Stimulated activated CD8-positive, alpha-beta memory T cell treated with anti-CD3 and anti-CD28 coated beads, Interleukin-4, amount 100 ng/mL, for 48 hours (primary cell): ENCODE measurements at places on chromosomes 3 and 15.
A peak's percentile ranks its signal among the peaks of the same experiment; 100 is the strongest.

GRCh38 chr3:76554707-76555106 is 485.2 kb upstream of the ROBO2 start:
- no peak for DNase-seq

GRCh38 chr3:116059421-116060096 is 385.7 kb downstream of the LSAMP start:
- no peak for DNase-seq

DNA sequence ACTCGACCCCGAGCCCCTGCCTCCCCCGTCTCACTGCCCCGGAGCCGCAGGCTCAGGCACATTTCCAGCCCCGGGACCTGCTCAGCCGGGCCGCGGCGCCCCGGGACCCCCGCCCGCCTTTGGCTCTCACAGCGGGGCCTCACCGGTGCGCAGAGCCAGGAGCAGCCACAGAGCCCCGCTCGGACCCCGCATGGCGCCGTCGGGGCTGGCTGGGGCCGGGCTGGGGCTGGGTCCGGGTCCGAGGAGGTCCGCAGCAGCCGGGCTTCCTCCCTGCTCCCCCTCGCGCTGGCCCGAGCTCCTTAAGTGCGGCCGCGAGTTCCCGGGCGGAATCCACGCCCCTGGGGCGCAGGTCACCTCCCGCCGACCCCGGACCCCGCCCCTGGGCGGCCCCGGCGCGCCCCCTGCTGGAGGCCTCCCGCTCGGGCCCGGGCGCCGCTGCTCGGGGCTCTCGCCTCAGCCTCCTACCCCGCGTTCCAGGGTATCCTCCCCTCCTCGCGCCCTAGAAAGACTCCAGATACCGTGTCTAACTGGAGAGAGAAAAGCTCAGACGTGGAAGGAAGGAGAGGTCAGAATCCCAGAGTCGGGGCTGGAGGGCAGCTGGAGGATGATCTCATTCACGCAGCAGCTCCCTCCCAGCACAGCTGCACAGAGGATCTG is at the start of gene MELTF:
Gene MELTF, minus strand, starts transcription at position 307 of the 657 bp plus-strand sequence. Its CDS starts 115 bp downstream, at position 192.
- peak; percentile 85 for DNase-seq

GRCh38 chr3:100981164-100981911 is 11.9 kb downstream of the ABI3BP start:
- DNase-seq: no peak

- DNase-seq: peak; percentile 57
Observed at GRCh38 chr3:141401573-141402475, 33.5 kb downstream of the ZBTB38 start.

- no peak for DNase-seq
Observed at GRCh38 chr15:68682330-68682729, 103.5 kb downstream of the CORO2B start.

DNA sequence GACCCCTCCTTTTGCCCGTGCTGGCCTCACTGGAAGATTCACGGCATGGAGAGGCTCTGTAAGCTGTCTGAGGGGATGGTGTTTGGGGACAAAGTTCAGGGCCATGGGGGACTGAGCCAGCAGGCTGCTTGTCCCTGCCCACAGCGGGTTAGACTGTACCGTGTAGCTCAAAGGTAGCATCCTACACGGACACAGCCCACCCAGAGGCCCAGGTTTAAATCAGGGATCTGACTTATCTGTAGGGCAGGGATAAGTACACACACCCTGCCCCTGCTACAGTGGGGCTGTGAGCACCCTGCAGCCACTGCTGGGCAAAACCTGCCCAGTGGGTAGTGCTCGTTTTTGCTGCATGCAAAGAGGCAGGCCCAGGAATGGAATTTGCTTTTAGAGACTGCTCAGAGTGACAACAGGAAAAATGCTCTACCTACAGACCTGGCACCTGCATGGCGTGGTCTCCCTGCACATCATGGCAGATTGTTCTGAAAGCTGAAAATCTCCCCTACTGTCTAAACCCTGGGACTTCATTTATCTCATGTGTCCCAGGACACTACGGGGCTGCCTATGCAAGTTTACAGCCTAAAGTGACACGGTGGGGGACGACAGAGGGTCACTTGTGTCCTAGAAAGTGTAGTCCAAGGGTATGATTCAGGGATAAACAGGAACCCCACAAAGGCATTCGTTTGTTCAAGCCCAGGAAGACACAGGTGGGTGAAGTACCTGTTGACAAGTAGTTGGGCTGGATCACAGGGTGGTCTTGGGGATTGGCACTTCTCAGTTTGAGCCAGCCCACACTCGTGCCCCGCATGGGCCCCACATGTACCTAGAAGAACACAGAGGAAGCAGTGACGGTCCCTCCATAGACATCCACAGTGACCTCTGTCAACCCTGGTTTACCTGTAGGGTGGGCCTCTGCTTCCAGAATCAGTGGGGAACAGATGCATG is 27.7 kb downstream of the CHDH start:
- no peak for DNase-seq

DNA sequence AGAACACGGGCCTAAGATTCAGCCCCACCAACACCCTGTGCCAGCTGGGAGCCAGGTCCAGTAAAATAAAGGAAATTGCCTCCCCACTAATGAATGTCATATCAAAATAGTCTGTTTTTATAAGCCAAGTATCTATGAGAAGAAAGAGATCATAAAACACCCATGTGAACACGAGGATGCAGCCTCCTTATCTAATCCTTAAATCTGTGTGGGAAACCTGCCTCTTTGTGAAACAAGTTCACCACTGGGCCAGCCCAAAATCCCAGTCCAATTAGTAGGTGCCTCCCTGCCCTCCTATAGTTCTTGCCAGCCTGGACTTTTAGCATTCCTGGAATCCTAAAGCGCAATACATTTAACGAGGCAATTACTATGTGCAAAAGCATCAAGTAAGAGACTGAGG is 42.0 kb downstream of the SCAPER start:
- no peak for DNase-seq

DNA sequence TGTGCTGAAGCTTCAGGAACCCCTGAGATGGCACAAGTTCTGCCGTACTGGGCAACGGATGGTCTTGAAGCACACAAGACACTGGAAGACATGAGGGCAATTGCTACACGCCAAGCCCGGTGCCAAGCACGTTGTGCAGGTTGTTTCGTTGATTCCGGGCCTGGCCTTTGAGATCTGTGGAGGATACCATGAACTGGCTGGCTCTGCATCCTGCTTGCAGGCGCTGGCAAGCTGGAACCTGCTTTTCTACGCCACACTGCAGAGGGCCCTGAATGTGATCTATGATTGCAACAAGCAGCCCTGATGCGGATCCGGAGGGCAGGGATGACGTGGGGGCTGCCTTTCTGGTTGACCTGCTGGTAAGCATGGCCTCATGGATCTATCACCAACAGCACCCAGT is 262.5 kb upstream of the ATP10A start:
- DNase-seq: no peak

GRCh38 chr3:97712919-97713318 is 51.6 kb upstream of the ARL6 start:
- no peak for DNase-seq

DNA sequence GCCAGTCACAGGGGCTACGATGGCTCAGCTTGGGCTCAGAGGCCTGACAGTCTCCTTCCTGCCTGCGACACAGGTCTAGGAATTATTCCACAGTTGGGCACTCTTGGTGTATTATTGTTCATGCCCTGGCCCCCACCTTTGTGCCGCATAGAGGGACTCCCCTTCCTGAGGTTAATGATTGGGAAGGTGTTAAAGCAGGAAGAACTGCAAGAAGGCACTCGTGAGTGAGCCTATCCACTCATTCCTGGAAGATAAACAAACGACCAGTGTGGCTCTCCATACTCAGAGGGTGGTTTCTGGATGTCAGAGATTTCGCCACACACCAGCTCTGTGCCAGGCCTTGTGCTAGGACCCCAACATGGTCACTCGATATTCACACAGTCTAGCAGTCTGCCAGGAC is 12.3 kb downstream of the LIPC start:
- no peak for DNase-seq

DNA sequence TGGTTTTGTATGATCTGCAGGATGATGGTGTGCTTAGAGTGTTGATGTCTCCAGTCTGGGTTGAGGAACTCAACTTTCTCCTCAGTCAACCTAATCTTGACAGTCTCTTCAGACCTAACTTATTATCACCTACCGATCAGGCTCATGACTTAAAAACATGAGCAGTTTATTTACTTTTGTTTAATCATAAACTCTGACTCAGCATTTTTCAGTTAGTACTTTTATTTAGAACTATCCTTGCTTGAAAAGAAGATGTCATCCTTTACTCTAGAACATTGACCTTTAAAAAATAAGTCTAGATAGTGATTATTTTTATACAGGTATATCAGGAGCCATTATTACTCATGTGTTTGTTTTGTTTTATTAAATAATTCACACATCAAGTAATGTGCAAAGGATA is 414.8 kb downstream of the AGBL1 start:
- no peak for DNase-seq

DNA sequence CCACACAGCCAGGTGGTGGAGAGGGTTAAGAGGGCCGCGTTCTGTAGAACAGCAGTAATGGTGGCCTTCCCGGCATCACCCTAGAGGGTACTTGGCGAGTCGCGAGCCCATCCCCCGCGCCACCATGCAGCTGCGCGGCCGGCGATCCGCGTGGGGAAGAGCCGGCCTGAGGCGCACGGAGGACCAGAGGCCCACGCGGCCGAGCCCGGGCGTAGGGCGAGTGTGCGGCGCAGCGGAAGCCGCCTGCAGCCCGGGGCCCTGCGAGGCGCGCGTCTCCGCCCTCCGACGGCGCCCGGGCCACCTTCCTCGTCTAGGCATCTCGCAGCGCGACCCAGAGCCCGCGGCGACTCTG is 423 bp downstream of the TKT start:
- peak; percentile 53 for DNase-seq

GRCh38 chr3:195093731-195094130 is 177.2 kb downstream of the XXYLT1 start:
- DNase-seq: no peak

DNA sequence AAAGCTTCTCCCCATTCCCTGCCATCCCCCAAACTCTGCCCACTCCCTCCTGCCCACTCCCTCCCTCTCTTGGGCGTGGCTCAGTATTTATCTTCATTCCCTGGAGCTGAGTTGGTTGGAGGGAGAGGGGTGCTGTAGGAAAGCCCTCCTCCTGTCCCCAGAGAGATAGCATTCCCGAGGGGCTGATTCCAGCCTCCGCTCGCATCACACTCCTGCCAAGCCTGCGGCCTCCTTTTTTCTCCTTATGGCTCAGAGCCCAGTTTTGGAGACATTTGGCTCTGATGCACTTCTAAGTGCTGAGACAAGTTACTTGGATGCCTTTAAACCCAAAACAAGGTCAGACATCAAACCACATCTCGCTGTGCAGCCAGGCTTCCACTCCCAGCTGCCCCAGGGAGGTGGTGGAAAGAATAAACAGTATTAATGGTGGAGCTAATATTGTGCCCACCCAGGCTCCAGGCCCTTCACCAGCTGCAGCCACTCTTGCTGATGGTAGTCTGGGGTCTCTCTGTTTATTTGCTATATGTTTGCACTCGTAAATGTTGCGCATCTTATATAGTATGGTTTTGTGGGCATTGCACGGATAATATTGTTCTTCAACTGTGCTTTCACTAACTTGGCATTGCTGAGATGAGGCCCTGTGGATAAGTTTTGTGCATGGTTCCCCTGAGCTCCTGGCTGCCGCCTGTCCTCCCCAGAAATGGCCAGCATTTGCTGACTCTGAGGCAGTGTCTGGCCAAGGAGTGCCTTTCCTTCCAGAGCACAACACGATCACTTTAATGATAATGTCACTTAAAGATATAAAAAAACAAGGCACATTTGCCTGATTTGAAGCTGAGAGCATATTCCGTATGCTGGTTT is 157.2 kb downstream of the LRRC28 start:
- no peak for DNase-seq

GRCh38 chr3:52352566-52352965 is 36.4 kb downstream of the DNAH1 start:
- DNase-seq: no peak

DNA sequence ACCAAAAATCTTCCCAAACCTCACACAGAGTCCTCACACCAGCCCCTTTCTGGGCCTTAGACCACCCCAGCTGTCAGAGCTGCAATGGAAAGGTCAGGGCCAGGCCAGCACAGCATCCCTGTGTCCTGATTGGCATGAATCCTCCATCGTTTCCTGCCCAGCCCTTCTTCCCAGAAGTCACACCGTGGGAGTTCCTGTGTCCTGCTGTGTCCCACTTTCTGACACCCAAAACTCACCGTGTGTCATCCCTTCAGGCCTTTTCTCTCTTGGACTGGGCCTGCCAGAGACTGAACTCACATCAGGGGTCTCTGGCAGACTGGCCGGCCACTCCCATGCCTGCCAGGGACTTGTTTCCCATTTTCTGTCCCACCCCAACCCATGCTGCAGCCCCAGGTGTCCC is 32.5 kb upstream of the CHRNB4 start:
- no peak for DNase-seq

DNA sequence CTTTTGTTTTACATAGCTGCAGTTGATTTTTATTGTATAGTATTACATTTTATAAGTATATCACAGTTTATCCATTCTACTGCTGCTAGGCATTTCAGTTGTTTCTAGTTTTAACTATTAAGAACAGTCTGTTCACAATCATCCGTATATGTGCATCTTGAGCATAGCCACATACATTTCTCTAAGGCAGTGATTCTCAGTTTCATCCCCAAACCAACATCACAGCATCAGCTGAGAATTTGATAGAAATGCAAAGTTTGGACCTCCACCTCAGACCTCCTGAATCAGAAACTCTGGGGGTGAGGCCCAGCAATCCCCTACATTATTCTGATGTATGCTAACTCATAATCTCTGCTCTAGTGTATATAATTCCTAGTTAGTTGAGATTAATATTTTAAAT is 120.8 kb downstream of the VPS8 start:
- DNase-seq: no peak

GRCh38 chr3:197317250-197317963 is 19.0 kb upstream of the DLG1 start:
- DNase-seq: no peak

DNA sequence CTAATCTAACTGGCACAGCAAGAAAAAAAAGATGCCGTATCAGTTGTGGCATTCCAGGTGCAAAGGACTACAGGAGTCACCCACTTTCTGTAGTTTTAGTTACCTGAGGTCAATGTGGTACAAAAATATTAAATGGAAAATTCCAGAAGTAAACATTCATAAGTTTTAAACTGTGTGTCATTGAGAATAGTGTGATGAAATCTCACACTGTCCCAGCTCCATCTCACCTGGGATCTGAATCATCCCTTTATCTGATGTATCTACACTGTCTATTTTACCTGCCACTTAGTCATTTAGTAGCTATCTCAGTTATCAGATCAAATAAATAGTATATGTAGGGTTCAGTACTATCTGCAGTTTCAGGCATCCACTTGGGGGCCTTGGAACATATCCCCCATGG is 26.7 kb downstream of the GBE1 start:
- no peak for DNase-seq
